ENCODE measurements at places on chromosomes 2 and 18.

- DNase-seq, result no peak
Measured at GRCh38 chr2:64211276-64211921, 67.2 kb upstream of the PELI1 start.

GRCh38 chr2:180819106-180819505 is 161.3 kb upstream of the UBE2E3 start:
- no peak for DNase-seq

- DNase-seq, result no peak
Measured at GRCh38 chr2:15808204-15808910, 132.0 kb upstream of the MYCN start.

DNA sequence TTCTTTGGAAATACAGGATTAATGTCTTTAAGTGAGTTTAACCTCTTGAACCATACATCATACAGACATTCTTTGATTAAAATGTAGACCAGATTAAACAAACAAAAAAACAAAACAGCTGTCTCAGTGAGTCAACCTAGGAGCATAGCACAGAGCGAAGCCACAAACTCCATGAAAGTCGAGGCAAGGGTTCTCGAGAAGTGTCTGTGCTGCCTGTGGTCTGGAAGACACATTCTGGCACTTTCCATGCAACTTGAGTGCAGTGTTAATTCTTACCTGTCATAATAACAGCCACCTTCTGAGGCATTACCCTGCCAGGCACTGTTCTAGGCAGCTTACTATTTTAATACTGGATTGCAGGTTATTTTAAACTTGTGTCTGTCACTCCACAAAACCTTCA is 435.5 kb upstream of the MMADHC start:
- DNase-seq, result no peak

GRCh38 chr18:8976606-8977005 is 125.9 kb upstream of the NDUFV2 start:
- DNase-seq, result no peak

- no peak for DNase-seq
Measured at GRCh38 chr18:40037356-40037755, 1917.7 kb upstream of the PIK3C3 start.

DNA sequence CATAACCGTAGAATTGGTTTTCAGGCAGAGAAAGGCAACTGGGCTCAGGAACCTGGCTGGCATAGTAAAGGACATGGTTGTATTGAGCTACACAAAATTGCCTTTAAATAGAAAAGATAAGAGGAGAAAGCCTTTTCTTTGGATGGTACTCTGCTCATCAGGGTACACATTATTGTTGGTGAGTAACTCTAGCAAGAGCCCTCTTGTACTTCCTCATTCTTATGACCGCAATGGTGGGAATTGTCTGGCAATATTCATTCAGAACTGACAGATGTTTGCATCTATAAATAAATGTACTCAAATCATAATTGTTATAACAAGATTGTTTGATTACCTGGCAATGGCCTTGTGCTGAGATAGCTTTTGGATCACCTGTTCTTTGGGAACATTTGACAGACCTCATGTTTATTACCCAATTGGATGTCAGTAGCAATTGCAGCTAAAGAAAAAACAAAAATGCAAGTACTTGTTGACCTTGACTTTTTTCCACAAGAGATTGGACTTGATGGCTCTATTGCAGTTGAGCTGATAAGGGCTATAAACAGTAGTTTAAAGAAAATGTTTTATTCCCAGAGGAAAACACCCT is 43.9 kb downstream of the MEIS1 start:
- DNase-seq, result no peak

GRCh38 chr2:99850084-99850710 is 292.2 kb downstream of the AFF3 start:
- no peak for DNase-seq

DNA sequence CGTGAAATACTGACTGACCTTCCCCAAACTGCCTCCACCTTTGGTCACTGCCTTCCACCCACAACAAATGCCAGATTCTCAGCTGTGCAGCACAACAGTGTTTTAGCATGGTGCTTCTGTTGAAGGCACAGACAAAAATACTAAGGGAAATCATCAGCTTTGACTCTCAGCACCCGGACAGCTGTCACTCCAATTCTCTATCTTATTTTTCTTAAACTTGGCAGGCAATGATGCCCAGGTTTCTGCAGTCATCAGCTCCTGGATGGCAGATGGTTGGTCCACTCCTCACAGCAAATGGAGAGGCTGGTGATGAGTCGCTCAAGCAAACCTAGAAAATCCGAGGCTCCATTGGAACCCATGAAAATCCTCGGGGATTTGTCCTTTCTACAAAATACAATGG is 2.9 kb upstream of the FAM124B start:
- DNase-seq, result no peak

- DNase-seq, result no peak
Measured at GRCh38 chr2:152175012-152175367, 573 bp downstream of the STAM2 start.

GRCh38 chr2:143300536-143300935 is 171.3 kb downstream of the ARHGAP15 start:
- no peak for DNase-seq
